ENCODE measurements at places on chromosomes 6 and 20.

- DNase-seq, result no peak
Observed at GRCh38 chr20:2509468-2509781, 710 bp upstream of the ZNF343 start.

- no peak for DNase-seq
Observed at GRCh38 chr6:143394389-143394788, 56.1 kb downstream of the ADAT2 start.

GRCh38 chr6:169371344-169372127 is 117.9 kb upstream of the THBS2 start:
- DNase-seq, result peak; percentile 28

GRCh38 chr6:25481267-25481666 is 170.7 kb upstream of the SCGN start:
- DNase-seq, result no peak

DNA sequence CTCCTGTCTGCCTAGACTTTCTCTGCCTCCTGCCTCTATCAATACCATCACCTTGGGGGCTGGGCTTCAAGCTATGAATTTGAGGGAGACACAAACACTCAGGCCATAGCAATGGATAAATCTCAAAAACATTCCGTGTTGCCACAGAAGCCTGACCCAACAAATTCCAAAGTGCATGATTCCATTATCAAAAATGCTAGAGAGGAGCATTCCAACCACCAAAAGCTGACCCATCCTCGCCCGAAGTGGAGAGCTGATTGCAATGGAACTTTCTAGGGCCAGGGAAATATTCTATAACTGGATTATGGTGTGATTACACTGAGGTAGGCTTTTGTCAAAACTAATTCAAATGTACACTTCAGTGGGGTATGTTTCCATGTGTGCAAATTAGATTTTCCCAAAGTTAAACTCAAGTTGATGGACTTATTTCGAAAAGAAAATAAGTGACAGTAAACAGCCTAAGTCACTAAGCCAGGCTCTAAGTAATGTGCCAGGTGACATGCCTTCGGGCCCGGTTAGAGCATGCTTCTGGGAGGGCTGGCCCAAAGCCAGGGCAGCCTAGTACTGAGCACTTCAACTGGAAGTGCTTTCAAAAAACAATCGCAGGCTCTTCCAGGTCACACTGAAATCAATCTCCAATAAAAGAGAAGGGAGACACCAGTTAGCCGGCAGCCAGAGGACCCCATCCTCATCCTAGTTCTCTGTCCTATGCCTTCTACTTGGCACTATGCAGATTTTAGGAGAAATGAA is 142.3 kb downstream of the TBXT start:
- no peak for DNase-seq
